ENCODE measurements at places on chromosomes 13 and 19. TPM values are rescaled to one million over a fixed set of nuclear protein-coding genes. Genes with fewer than 3 reads are reported as not detected.

ZNF527 gene
- total RNA-seq = 11.7 TPM

CNFN gene
- total RNA-seq = 1.2 TPM

CACNA1A gene
- total RNA-seq = 39.8 TPM

CRLF1 gene
- 3.1 TPM for total RNA-seq

CEACAM1 gene
- total RNA-seq = 0.88 TPM

CGB8 gene
- 0.72 TPM for total RNA-seq

CBY2 gene
- not detected for total RNA-seq

GNG8 gene
- 1.7 TPM for total RNA-seq

EXOC3L2 gene
- 2.9 TPM for total RNA-seq

LTBP4 gene
- 57.6 TPM for total RNA-seq

CPT1C gene
- total RNA-seq = 32.4 TPM

ZNF536 gene
- total RNA-seq = 41.1 TPM

KMT5C gene
- total RNA-seq = 7.0 TPM

TYROBP gene
- 14.1 TPM for total RNA-seq

P2RY11 gene
- 4.6 TPM for total RNA-seq

PSG5 gene
- total RNA-seq = not detected

ZNF560 gene
- 0.79 TPM for total RNA-seq

TPTE2 gene
- 0.10 TPM for total RNA-seq

FPR1 gene
- 5.2 TPM for total RNA-seq

IGFL4 gene
- total RNA-seq = 1.6 TPM

RFX1 gene
- total RNA-seq = 5.8 TPM

APOC4 gene
- 0.22 TPM for total RNA-seq

ZNF816 gene
- 12.0 TPM for total RNA-seq

PSPN gene
- 1.1 TPM for total RNA-seq

MUC16 gene
- under 0.01 TPM for total RNA-seq

CLEC11A gene
- total RNA-seq = 17.0 TPM

SLITRK5 gene
- total RNA-seq = 22.3 TPM

NLRP4 gene
- not detected for total RNA-seq

GRIK5 gene
- 21.6 TPM for total RNA-seq

AP1M2 gene
- 0.83 TPM for total RNA-seq

KLHL1 gene
- total RNA-seq = 8.9 TPM

Measured in spinal cord (tissue), 10 donors.